ENCODE measurements at places on chromosomes 2 and 18. TPM values are rescaled to one million over a fixed set of nuclear protein-coding genes. Genes with fewer than 3 reads are reported as not detected.

The IL1RL2 gene
- total RNA-seq: 0.07 TPM

The CD207 gene
- not detected for total RNA-seq

The YIPF4 gene
- 34.0 TPM for total RNA-seq

The LTBP1 gene
- total RNA-seq: 9.5 TPM

The SFTPB gene
- total RNA-seq: not detected

Data from thoracic aorta endothelial cell (primary cell).